ENCODE measurements at places on chromosomes 11 and 22.

DNA sequence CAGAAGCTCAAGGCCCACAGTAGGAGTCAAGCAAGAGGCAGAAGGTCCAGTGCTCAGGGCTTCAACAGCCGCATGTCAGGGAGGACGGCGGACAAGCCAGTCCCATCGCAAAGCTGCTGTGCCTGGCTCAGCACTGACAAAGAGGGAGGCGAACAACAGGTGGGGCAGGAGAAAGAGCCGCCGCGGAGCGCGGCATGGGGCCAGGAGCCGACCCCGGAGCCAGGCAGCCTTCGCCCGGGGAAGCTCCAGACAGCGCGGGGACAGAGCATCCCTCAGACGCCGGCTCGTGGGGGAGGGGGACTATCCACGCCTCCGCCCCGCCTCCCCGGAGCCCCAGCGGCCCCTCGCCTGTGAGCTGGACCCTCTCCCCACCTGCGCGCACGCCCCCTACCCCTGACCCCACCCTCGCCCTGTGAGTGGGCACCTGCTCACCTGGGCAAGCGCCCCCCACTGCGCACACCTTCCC is 369 bp downstream of the DHCR7 start:
- H3K4me1 ChIP-seq, result peaks cover 60% of the 10 kb centered on the region
- peak overlapping the region; percentile 90 for H3K27ac ChIP-seq
- H3K27me3 ChIP-seq, result no peaks in the 10 kb centered on the region
- DNase-seq, result no peak
- peak overlapping the region; percentile 92 for H3K4me3 ChIP-seq
- H3K36me3 ChIP-seq, result peaks cover 46% of the 10 kb centered on the region

DNA sequence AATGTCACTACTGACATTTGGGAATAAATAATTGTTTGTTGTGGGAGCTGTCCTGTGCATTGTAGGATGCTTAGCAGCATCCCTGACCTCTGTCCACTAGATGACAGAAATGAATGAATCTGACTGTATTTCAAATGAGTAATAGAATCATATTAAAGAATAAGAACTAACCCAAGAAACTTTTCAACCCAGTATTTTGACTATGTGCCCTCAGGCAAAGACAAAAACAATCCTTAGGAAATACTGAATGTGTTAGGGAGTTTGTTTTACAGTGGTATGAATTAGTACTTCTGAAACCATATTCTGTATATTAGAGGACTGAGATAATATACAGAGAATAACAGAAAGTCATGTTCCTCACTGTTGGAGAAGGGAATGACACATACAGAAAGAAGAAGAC is 320.9 kb upstream of the PITPNB start:
- no peak overlapping the region for H3K27ac ChIP-seq
- H3K4me1 ChIP-seq, result no peaks in the 10 kb centered on the region

DNA sequence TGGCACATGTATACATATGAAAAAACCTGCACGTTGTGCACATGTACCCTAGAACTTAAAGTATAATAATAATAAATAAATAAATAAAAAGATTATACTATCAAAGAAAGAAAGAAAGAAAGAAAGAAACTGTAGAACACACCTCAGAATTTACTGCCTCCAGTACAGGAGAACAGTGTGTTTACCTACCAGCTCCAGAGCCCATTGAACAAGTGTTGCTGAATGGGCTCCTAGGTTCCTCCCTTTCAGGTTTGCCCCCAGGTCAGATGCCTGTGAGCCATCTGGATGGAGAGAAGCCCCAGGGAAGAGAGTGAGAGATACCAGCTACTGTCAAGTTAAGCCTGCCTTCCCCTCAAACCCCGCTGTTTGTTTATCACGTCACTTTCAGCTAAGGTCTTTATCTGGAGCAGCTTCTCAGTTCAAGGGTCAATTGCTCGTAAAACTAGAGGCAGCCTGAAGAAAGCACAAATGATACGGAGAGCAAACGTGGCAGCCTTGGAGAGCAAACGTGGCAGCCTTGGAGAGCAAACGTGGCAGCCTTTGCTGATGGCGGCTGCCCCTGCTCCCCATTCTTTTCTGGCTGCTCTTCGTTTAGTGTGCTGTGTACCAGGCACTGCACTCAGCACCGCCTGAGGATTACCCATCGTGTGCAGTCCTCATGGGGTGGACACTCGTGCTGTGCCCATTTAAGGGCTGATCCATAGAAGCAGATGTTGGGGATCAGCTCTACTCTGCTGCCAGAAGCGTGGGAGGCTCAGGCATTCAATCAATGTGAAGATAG is 111.7 kb downstream of the ADAMTS15 start:
- no peak for DNase-seq
- no peak overlapping the region for H3K4me3 ChIP-seq
- H3K27ac ChIP-seq, result no peak overlapping the region
- no peaks in the 10 kb centered on the region for H3K4me1 ChIP-seq

DNA sequence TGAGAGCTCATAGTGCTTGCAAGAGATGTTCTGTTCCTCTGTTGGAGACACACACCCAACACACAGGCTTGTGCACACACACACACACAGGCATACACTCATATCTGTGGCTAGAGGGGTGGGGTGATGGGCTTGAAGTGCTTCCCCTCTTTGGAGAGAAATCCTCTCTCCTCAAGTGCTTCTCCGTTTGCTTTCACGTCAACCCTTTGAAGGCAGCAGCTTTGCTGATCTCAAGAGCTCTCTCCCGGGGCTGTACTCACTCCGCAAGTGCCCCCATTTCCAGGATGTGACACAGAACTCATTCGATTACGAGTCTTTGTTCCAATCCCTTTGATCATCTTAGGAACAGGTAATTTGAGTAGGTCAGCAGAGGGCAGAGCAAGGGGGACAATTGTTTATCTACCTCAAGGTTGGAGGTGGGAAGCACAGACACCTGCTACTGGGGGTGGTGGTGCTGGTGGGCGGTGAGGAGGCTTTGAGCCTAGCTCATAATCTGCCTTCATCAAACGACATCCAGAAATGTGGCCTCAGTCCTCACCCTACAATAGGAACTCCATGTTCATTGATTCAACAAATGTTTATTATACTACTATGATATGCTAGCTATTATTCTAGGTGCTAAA is 529.8 kb upstream of the CADM1 start:
- no peak overlapping the region for H3K4me3 ChIP-seq
- peaks cover 2% of the 10 kb centered on the region for H3K27me3 ChIP-seq
- DNase-seq, result no peak
- H3K27ac ChIP-seq, result no peak overlapping the region
- H3K36me3 ChIP-seq, result no peaks in the 10 kb centered on the region

DNA sequence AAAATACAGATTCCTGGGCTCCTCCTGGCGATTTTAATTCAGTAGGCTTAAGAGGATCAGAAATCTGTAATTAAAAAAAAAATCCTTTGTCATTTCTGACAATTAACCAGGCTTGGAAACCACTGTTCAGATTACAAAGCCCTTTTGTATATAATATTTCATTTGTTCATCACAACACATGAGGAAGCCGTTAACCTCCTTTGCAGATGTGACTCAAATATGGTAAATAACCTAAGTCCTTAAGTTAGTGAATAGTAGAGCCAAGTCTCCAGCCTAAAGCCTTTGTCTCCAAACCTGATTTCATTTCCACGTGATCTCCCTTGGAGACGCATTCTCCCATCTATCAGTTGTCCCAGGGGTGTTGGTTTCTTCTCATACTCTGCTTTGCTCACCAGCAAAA is 67.6 kb downstream of the UBASH3B start:
- peaks cover 4% of the 10 kb centered on the region for H3K36me3 ChIP-seq
- peaks cover 53% of the 10 kb centered on the region for H3K4me1 ChIP-seq
- peaks cover 12% of the 10 kb centered on the region for H3K27me3 ChIP-seq

- no peak overlapping the region for H3K27ac ChIP-seq
- H3K4me3 ChIP-seq, result no peak overlapping the region
- peaks cover 20% of the 10 kb centered on the region for H3K27me3 ChIP-seq
- peaks cover 5% of the 10 kb centered on the region for H3K4me1 ChIP-seq
These were observed 1.3 kb upstream of the CLDN25 start for GRCh38 chr11:113778111-113778910.

DNA sequence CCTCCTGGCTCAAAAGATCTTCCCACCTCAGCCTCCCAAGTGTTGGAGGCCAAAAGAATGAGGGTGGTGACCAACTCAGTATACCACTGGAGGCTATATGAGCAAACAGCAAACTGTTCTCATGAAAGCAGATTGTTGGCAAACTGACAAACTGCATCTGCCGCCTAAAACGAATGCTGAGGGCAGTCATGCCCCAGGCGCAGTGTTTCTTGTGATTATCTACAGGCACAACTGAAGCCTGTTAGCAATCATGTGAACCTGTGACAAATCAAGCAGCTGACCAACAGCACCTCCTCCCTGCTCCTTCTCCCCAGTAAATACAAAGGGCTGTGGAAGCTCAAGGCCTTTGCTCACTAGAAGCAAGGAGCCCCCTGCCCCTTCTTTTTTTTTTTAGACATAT is 47.8 kb downstream of the BTBD10 start:
- no peak for DNase-seq
- H3K4me3 ChIP-seq, result no peak overlapping the region
- H3K27ac ChIP-seq, result no peak overlapping the region

- no peak overlapping the region for H3K4me3 ChIP-seq
- peaks cover 7% of the 10 kb centered on the region for H3K4me1 ChIP-seq
- DNase-seq, result no peak
- H3K36me3 ChIP-seq, result no peaks in the 10 kb centered on the region
- H3K27ac ChIP-seq, result no peak overlapping the region
These were observed 35.0 kb downstream of the PDGFB start for GRCh38 chr22:39209756-39210155.

- H3K27ac ChIP-seq, result no peak overlapping the region
- peaks cover 17% of the 10 kb centered on the region for H3K4me1 ChIP-seq
- H3K36me3 ChIP-seq, result peaks cover 24% of the 10 kb centered on the region
- H3K27me3 ChIP-seq, result peaks cover 1% of the 10 kb centered on the region
These were observed 3.7 kb upstream of the COMT start for GRCh38 chr22:19937616-19938473.

DNA sequence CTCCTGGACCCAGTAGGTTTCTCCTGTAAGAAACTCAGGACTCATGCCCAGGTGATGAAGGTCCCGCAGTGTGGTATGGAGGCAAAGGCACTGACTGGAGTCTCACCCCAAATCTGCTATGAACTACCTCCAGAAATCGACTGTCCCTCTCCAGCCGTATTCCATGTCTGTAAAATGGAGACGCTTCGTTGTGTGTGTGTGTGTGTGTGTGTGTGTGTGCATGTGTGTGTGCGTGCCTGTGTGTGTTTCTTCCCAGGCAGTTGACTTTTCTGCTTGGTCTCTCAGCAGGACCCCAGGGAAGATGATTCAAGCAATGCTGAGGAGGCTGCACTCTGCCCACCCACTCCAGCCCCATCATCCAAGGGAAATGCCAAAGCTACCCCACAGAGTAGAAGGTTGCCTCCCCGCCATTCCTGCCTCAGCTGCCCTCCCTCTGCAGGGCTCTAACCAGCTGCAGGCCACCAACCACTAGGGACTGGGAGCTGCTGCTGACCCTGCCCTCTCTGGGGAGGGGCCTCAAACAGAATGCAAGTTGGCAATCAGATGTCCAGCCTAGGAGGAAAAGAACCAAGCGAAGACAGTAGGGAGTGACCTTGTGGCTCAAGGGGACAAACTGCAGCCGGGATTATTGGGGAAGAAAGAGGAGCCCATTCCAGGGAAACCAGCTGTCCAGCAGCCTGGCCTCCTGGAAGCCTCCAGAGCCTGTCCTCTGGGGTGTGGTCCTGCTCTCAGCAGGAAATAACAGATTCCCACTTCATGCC is 56.2 kb downstream of the SLC22A12 start:
- no peak overlapping the region for H3K27ac ChIP-seq
- H3K4me1 ChIP-seq, result no peaks in the 10 kb centered on the region
- H3K4me3 ChIP-seq, result no peak overlapping the region
- peaks cover 44% of the 10 kb centered on the region for H3K27me3 ChIP-seq
- no peak for DNase-seq
- H3K36me3 ChIP-seq, result no peaks in the 10 kb centered on the region

- peaks cover 2% of the 10 kb centered on the region for H3K27me3 ChIP-seq
- H3K27ac ChIP-seq, result peak overlapping the region; percentile 91
- peaks cover 55% of the 10 kb centered on the region for H3K36me3 ChIP-seq
- peaks cover 42% of the 10 kb centered on the region for H3K4me1 ChIP-seq
These were observed 11.6 kb downstream of the IL2RB start for GRCh38 chr22:37137903-37138665.

DNA sequence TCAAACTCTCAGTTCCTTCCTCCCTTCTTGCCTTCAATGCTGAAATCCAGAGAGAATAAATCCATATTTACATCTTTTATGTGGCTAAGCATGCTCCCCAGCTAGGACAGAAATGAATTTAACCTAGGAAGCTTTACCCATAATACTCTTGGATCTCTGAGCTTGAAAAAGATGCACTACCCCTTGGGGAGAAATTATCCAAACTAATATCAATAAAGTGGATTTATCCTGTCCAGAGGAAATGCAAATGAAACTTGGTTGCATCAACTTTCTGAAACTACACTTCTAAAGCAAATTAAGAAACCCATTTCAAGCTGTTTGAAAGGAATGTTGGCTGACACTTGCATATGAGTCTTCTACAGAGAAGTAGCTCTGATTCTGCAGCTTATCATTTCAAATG is 347.9 kb downstream of the TTC28 start:
- no peak for DNase-seq
- no peaks in the 10 kb centered on the region for H3K36me3 ChIP-seq
- no peak overlapping the region for H3K27ac ChIP-seq
- H3K27me3 ChIP-seq, result peaks cover 2% of the 10 kb centered on the region

GRCh38 chr11:74679513-74679865 is 51.7 kb downstream of the CHRDL2 start:
- H3K27me3 ChIP-seq, result peaks cover 28% of the 10 kb centered on the region
- H3K4me1 ChIP-seq, result no peaks in the 10 kb centered on the region
- no peak overlapping the region for H3K27ac ChIP-seq
- H3K4me3 ChIP-seq, result no peak overlapping the region
- H3K36me3 ChIP-seq, result no peaks in the 10 kb centered on the region

- no peak overlapping the region for H3K27ac ChIP-seq
- H3K36me3 ChIP-seq, result no peaks in the 10 kb centered on the region
- H3K4me3 ChIP-seq, result no peak overlapping the region
These were observed 25.0 kb upstream of the SLC5A1 start for GRCh38 chr22:32018056-32018455.

GRCh38 chr22:44129619-44129976 is 51.1 kb upstream of the PARVG start:
- no peak overlapping the region for H3K4me3 ChIP-seq
- H3K4me1 ChIP-seq, result peaks cover 28% of the 10 kb centered on the region
- H3K27me3 ChIP-seq, result no peaks in the 10 kb centered on the region
- no peak for DNase-seq

DNA sequence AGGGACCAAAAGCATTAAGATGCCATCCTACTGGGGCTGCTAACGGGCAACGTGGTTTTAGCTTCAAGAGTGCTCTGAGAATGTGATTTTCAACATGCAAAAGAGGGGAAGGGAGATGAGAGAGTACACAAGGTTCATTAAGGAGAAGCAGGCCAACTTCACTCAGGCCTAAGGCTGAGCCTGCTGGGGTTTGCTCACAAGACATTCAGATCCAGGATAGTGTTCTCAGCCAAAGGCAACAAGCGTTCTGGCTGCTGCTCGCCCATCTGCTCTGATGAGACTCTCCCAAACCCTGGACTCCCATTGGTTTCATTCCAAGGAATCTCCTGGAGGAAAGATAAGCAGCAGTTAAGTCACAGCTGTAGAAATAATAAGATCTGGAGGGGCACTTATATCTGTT is 23.6 kb upstream of the UPB1 start:
- no peak overlapping the region for H3K27ac ChIP-seq

Measured in activated T-helper 1 cell treated with anti-CD3 and anti-CD28 coated beads, Interleukin-12 subunit alpha, Interleukin-12 subunit beta, Interleukin-2, Interleukin-4 antibody, amounts not matched to agents 30 ng/mL and 10 ng/mL and 1 ng/mL, durations not matched to agents 14 hours and 24 hours and 36 hours (primary cell).